ENCODE measurements at places on chromosomes 12 and 14. TPM values are rescaled to one million over a fixed set of nuclear protein-coding genes. Genes with fewer than 3 reads are reported as not detected.

Gene CMA1
- total RNA-seq, result not detected

Gene HOXC9
- total RNA-seq, result 14.1 TPM

Gene OR6C2
- not detected for total RNA-seq

Gene LRRK2
- total RNA-seq, result 2.2 TPM

Gene SLC25A47
- not detected for total RNA-seq

Gene KRT7
- total RNA-seq, result 3,887 TPM

Gene CLEC4A
- total RNA-seq, result not detected

Gene CMTM5
- not detected for total RNA-seq

Gene PRICKLE1
- total RNA-seq, result 0.73 TPM
